Activated T-cell treated with anti-CD3 and anti-CD28 coated beads, Interleukin-2, amount 50 U/mL, for 1 hour (primary cell): ENCODE measurements at places on chromosomes 7 and 10.
A peak's percentile ranks its signal among the peaks of the same experiment; 100 is the strongest.

GRCh38 chr10:35480142-35480541, 125.0 kb upstream of the GJD4 start:
- DNase-seq, result no peak

DNA sequence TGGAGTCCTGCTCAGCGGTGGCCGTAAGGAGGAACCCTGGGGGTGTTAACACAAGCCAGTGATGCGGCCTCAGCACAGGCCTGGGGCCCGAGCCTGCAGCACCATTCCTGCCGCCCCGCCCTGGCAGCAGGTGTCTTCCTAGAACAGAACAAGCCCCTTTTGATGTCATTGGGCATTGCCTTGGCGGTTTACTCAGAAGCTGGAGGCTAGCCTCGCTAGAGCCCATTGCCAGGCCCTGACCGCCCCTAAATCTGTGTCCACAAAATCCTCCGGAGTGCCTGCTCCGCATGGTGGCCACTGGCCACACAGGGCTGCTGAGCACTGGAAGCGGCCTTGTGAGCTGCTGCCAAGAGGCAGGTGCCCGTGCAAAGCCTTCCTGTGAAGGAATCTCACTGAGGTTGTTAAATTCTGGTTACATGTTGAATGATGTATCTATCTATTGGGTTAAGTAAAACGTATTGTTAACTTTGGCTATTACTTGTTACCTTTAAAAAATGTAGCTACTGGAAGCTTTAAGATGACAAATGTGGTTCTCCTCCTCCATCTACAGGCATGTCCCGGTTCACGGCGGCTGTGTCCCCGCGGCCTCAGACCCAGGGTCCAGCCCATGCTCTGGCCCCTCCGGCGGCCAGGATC, 1.2 kb upstream of the INPP5A start:
- DNase-seq, result peak; percentile 25

- DNase-seq, result no peak
Measured at GRCh38 chr10:12617191-12618175, 268.1 kb downstream of the CAMK1D start.

- DNase-seq, result no peak
Measured at GRCh38 chr7:18861514-18862118, 255.8 kb downstream of the TWIST1 start.

GRCh38 chr10:21090609-21091082, 193.5 kb upstream of the NEBL start:
- DNase-seq, result no peak

GRCh38 chr10:3530783-3531645, 254.0 kb downstream of the KLF6 start:
- DNase-seq, result no peak

GRCh38 chr10:112678581-112678980, 231.6 kb downstream of the VTI1A start:
- no peak for DNase-seq

- no peak for DNase-seq
Measured at GRCh38 chr10:129970465-129971364, 6.6 kb upstream of the EBF3 start.

DNA sequence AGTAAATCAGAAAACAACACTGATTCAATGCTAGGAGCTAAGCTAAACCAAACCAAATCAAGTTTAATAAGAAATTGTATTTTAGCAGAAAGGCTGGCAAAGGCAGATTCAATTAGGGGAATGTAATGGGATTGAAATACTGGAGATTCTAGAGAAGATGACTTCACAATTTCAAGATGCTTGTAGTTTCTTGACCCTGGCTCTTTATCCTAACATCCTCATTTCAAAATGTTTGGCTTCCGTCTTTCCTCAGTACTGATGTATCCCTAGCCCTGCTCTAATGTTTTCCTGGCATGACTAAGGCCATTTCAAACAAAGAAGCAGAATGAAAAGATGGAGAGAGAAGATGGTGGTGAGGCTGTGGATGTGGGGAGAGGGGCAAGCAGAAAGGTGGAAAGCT, 2.7 kb upstream of the JCAD start:
- DNase-seq, result no peak

DNA sequence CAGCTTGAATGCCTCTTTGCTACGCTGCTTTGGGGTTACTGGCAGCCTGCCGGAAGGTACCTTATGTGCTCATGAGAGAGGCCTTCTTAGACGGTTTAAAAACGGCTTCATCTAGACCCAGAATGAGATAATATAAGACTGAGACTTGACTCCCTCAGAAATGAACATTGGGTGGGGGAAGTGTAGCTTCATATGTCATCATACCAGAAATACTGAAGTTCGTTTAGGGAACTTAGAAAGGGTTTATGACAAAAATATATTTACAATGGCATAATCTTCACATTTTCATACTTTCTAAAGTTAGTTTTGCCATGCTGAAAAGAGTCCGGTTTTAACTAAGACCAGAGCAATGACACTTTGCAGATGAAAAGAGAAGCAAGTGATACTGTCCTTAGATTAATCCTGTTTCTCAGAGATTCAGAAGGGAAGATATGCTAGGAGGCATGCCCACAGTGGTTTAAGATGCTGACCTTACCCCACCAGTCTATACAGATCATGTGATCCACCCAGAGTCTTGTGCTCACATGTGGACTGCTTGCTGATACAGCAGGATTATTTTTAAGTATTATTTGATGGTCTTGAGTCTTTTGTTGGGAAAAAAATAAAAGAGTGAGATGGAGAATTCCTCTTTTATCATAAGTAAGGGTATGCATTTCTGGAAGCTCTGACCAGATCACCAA, 40.8 kb upstream of the HGF start:
- DNase-seq, result no peak

DNA sequence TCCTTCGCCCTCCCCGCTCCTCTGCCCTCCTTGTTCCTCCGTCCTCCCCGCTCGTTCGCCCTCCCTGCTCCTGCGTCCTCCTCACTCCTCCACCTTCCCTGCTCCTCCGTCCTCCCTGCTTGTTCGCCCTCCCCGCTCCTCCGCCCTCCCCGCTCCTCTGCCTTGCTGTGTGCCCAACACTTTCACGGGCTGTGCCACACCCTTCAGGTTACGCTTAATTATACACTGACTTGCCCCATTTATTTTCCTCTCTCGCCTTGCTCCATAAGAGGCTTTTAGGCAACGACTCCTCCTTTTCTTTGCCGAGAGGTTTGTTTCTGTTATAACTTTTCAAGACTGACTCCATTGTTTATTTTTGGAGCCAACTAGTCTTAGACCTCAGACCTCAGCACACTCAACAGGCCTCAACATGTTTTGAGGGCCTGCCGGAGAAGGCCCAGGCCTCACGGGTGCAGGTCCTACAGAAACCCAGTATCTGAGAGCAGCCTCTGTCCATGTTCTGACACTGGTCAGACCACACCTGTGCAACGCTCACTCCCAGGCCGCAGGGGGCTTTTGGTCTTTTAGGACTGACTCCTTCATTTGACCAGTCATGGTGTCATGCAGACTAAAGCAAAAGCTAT, 18.2 kb upstream of the PRKAG2 start:
- no peak for DNase-seq

DNA sequence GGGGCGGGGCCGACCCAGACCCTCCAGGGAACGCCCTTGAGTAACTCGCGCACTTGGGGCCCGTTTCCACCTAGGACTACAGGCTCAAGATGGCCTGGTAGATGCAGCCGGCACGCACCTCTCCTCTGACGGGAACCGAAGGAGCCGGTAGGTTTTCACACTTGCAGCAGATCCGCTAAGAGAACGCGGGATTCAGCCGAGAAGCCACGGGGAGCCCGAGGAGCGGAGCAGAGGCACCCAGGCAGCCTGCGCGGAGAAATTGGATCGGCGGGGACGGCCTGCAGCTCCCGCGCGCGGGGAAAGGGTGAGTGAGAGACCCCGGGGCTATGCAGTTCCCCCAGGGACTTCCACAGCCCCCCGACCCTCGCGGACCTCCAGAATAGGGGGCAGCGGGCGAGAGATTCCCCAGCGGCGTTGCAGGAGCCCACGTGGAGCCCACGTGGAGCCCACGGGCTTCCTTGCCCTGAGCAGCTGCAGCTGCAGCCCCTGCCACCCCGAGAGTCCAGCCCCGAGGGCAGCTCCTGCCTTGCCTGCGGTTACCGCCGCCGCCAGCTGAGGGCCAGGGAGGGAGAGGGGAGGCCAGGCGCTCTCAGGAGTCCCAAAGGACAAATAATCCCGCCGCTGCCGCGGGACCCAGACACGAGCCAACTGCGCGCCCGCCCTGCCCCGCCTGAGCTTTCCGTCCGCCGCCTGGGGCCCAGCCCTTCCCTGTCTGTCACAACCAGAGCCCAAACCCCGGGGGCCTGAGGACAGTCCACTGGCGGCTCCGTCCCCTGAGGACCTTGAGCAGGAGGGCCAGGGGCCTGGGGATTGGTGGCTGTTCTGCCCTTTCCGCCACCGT, 13.1 kb downstream of the IFT22 start:
- DNase-seq, result peak; percentile 38

- no peak for DNase-seq
Measured at GRCh38 chr7:7924303-7924702, 44.3 kb upstream of the GLCCI1 start.

- no peak for DNase-seq
Measured at GRCh38 chr10:18719811-18720210, 60.6 kb downstream of the ARL5B start.

GRCh38 chr7:144487901-144488300, 84.4 kb upstream of the NOBOX start:
- DNase-seq, result no peak

DNA sequence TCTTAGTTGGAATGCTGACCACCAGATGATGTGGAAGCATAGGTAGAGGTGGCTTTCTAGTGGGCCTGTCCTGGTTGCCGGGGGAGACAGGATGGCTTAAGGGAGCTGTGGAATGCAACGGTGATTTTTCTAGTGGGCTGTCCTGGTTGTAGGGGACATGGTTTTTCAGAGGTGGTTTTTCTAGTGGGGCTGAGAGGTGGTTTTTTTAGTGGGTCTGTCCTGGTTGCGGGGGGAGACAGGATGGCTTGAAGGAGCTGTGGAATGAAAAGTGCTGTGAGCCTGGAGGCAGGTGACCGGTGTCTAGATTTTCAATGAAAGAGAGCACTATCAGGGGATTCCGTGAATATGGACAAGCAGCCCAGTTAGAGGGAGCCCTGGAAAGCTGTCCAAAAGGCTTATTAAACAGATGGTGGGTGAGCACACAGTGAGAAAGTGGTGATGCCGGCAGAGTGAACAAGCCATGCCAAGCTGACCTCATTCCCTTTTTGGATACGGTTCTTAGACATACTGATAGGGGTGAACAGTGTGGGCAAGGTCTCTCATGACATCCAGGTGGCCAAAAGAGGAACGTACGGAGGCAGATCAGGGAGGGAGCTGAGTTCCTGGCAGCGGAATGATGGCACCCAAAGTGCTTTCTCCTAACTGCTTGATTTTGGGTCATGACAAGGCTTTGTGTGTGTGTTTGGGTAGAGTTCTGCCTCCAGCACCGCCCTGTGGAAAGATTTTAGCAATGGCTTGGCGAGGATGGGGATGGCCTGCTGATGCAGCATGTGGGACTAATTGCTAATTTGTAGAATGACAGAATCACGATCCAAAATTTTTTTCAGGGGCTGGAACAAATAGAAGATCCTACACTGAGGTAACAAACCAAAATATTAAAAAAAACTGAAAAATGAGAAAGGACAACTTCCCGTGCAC, 126.6 kb downstream of the TMEM178B start:
- DNase-seq, result no peak

GRCh38 chr7:51090411-51090810, 226.2 kb downstream of the COBL start:
- no peak for DNase-seq

GRCh38 chr10:24894309-24894708, 58.1 kb downstream of the PRTFDC1 start:
- DNase-seq, result no peak

- no peak for DNase-seq
Measured at GRCh38 chr7:132345543-132346129, 230.6 kb downstream of the PLXNA4 start.

DNA sequence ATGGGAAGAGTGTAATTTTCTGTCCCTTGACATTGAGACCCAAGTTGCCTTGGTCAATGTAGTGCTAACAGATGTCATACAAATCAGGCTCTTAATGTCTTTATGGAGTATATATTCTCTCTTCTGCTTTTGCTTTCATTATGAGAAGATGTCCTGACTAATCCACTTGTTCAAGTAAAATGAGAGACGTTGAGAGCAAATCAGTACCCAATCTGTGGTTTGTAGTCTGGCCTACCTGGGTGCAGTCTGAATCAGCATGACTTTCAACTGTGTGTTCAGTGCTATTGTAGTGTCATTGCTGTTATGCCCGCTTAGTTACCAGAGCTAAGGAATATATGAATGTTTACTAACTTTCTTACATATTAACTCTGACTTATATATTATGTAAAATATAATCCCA, 612.4 kb downstream of the ANKRD7 start:
- no peak for DNase-seq

DNA sequence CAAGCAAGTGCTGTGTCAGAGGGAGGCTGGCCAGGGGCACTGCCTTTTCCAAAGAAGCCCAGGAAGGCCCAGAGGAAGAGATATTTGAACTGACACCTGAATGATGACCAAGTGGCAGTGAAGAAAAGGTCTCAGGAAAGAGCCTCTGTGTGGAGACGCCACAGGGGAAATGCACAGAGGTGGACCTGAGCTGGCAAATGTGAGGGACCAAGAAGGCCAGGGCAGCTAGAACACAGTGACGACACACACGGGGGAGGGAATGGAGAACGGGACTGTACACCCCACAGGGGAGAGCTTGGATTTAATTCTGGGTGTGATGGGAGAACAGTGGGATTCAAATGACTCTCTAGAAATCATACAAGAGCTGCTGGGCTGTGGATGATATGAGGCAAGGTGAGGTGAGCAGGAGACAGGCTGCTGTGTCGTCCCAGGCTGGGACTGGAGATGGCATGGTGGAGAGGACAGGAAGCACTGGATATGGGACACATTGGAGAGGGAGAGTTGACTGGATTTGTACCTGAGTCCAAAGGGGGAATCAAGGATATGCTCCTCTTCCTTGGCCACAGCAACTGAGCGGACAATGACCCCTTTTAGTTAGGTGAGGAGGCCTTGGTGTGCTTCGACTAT, 84.2 kb upstream of the DDC start:
- no peak for DNase-seq

- no peak for DNase-seq
Measured at GRCh38 chr7:55552320-55553023, 19.8 kb downstream of the VOPP1 start.

GRCh38 chr10:17910125-17910789, 41.5 kb upstream of the SLC39A12 start:
- no peak for DNase-seq
